ENCODE measurements at places on chromosomes 16 and 17. TPM values are rescaled to one million over a fixed set of nuclear protein-coding genes. Genes with fewer than 3 reads are reported as not detected.

GRCh38 chr17:9434642-9435057 lies 141.0 kb downstream of the STX8 start:
- no peak for DNase-seq

DNA sequence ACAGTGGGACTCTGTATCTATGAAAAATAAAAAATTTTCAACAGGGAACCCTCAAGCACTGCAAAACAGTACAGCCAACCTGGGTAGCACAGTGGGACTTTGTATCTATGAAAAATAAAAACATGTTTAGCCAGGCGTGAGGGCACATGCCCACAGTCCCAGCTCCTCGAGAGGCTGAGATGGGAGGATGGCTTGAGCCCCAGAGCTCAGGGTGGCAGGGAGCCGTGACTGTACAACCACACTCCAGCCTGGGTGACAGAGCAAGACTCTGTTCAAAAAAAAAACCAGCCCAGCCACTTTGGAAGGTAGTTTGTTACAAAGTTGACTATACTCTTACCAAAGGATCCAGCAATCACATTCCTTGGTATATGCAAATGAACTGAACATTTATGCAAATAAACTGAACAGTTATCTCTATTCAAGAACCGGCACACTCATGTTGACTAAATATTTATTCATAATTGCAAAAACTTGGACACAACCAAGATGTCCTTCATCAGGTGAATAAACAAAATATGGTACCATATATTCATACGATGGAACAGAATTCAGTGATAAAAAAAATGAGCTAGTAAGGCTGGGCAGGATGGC lies 5.2 kb downstream of the RPH3AL start:
- no peak for DNase-seq

DNA sequence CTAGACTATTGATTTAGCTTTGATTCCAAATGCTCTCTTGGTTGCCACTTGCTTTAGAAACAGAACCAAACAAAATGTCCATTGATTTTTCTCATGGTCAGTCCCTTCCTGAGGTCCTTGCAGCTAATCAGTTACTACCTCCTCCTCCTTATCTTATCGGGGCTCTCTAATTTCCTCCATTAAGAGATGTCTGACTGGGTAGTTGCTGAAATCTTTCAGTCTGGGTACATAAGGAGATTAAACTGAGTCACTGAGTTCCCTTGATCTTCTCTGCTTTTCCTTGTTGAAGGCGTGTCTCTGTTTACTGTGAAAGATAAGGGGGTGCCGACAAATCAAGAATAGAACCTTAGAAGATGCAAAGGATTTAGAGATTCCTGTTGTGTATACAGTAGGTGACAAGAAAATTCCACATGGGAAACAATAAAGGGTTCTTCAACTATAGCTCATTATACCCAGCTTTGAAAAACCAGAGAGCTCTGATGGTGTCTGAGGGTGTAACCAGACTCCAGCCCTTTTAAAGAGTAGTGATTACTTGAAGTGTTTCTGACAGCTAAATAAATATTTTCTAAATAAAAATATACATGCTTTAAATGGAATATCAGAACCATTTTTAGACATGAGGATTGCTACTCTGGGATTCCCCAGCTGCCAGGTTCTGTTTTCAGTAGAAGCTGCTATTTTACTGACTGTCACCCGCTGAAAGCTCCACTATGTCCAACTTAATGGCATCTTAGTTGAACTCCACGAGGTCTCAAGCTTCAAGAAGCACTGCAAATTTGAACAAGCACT lies 791.3 kb upstream of the SOX9 start:
- DNase-seq, result no peak

- DNase-seq, result no peak
These were observed 3.3 kb downstream of the GALNS start for GRCh38 chr16:88853325-88853941.

GRCh38 chr16:73545290-73545689 lies 497.4 kb upstream of the ZFHX3 start:
- no peak for DNase-seq

- no peak for DNase-seq
These were observed 35.8 kb downstream of the AMFR start for GRCh38 chr16:56389554-56389953.

GRCh38 chr17:78879635-78880186 lies 23.3 kb downstream of the CEP295NL start:
- peak; percentile 53 for DNase-seq

GRCh38 chr16:85048921-85049562 lies 21.4 kb downstream of the KIAA0513 start:
- no peak for DNase-seq

- peak; percentile 12 for DNase-seq
These were observed 44.9 kb downstream of the OTOA start for GRCh38 chr16:21708533-21709115.

- DNase-seq, result no peak
These were observed 9.2 kb downstream of the FSCN2 start for GRCh38 chr17:81537343-81537855.

GRCh38 chr17:64507413-64507782 lies 621 bp downstream of the CEP95 start:
- no peak for DNase-seq

GRCh38 chr16:26724189-26724588 lies 342.5 kb upstream of the C16orf82 start:
- DNase-seq, result no peak

DNA sequence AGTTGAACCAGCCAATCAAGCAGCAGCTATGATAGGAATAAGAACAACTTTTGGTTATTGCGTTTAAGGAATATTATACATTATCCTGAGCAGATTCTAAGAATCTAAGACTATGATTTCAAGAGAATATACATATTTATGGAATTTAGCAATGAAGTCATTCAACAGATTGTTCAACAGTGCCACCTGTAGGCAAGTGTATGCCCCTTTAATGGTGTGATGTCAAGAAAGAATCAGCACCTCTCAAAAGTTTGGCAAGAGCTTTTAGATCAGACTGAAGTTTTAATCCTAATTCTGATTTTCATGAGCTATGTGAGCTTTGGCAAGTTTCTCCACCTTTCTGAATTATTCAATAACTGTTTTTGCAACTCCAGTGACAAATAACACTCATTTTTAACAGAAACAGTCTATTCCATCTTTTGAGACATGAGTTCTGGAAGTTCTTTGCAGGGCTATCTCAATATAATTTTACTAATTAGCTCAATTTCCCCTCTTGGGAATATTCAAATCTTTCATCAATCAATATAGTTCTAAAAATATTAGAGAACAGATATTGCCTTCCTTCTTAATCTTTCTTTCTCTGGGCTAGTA lies 474.3 kb upstream of the TOM1L1 start:
- no peak for DNase-seq

DNA sequence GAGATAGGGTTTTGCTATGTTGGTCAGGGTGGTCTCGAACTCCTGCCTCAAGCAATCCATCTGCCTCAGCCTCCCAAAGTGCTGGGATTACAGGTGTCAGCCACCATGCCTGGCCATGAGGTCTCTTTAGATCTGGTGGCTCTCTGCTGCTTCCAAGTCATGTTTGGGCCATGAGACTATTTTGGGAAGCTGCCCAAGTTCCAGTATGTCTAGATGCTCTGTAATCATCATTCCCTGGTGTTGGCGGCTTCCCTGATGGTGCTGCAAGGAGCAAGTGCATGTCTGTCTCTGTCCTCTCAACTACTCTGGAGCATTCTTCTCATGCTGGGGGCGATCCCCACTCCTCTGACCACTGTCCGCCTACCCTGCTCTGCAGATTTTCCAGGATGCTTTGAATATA lies 6.4 kb upstream of the ODF4 start:
- DNase-seq, result no peak

GRCh38 chr17:77824780-77825280 lies 133.7 kb upstream of the TNRC6C start:
- DNase-seq, result no peak

DNA sequence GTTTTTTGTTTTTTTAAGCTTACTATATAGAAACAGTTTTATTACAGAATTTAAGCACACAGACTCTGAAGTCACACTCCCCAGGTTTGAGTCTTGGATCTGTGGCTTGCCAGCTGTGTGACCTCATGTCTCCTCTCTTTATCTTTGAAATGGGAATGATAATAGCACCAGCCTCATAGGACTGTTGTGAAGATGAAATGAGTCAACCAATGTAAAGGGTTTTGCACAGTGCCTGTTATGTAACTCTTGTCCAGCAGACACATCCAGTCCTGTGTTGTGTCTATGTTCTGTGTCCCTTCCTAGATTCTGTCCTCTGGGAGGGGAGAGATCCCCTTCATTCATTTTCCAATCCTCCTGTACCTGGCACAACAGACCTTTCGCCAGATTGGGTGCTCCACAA lies 3.1 kb upstream of the CPD start:
- DNase-seq, result no peak

- no peak for DNase-seq
These were observed 473.3 kb upstream of the PSMD7 start for GRCh38 chr16:73823205-73823849.

DNA sequence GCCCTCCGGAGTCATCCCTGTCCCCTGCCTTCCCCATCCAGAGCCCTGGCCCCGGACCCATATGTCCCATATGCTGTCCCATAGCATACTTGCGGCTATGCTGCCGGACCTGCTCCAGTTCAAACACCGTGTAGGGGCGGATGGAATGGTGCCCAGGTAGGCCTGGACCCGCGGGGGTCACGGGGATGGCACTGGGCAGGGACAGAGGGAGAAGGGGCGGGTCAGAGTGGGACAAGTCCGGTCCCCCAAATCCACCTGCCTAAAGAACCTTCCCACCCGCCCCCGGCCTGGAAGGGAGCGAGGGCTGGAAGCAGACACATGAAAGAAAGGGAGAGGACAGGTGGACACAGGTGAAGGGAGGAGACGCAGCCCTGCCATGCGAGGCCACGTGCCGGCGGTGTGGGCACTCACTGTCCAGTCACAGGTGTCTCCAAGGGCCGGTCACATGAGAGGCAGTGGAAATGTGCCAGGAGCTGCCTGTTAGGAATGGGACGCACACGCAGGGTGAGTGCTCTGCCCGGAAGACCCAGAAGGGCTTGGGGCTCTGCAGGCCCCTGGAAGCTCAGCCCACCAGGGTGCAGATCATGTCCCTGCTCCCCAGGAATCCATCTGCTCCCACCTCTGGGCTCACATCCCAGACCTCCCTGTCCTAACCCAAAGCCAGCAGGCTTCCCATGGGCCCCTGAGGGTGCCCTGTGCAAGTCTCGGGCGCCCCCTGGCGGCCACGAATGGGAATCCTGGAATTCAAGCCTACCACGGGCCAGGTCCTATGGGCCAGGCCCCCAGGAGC lies 14.0 kb downstream of the UBALD2 start:
- peak; percentile 32 for DNase-seq

DNA sequence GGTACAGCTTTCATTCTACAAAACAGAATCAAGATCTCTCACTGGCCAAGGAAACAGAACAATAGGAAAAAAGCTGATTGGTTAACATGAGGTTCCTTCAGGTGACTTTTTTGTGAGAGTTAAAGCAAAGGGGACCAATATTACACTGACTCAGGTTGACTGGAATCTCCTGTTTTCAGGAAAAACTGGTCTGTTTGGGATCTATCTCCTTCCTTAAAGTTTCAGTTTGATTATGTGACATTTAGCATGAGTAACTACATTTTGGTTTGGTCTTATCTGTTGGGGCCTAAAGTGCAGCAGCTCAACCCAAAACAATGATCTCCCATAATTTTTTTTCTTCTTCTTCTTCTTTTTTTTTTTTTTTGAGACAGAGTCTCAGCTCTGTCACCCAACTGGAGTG lies 9.7 kb downstream of the NUPR1 start:
- no peak for DNase-seq

GRCh38 chr17:2057760-2058585 lies 3.1 kb downstream of the HIC1 start:
- no peak for DNase-seq

- no peak for DNase-seq
These were observed 100.0 kb downstream of the WWOX start for GRCh38 chr16:78199325-78200022.

DNA sequence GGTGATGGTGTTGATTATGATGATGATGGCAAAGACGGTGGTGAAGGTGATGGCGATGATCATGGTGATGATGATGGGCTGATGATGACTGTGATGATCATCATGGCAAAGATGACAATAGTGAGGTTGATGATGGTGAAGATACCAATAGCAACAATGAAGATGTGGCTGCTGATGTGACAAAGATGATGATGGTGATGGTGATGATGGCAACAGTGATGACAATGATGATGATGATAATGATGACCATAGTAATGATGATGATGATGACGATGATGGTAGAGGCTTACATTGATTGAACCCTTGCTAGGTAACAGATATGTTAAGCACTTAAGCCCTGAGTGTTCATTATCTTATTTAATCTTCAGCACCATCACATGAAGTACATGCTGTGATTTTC lies 363.8 kb upstream of the HSBP1 start:
- DNase-seq, result no peak

GRCh38 chr16:81522108-81522701 lies 77.6 kb downstream of the CMIP start:
- DNase-seq, result no peak

DNA sequence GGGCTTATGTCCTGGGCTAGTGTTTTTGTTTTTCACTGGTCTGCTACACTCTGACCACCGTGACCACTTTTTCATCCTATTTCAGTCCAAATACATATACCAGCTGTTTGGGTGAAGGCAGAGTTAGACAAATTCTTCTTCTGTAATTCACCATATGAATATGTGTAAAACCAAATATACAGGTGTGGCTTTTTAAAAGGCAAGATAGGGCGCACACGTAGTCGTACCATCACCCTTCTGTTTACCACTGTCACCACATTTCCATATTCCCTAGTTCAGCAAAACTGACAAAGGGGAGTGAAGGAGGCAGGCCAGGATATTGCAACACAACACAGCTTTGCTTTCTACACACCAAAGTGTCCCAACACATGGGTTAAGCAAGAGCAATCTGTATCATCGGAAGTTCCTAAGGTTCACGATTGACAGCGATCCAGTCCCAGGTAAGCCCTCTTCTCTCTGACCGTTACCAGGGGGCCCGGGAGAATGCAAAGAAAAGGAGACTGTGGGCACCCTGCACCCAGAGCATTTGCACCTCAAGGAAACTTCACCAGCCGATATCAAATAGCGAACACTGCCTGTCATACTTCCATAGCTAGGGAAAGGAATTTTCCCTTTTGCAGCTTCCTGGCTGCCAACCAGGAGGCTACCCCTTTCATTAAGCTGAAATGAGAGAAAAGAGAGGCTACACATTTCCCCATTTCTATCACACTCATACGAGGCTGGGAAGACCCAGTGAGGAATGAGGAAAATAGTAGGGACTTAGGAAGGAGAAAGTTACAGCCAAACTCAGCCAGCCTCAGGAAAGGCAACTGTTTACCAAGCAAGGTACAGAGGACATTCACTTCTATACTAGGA lies 23.1 kb downstream of the CREBBP start:
- no peak for DNase-seq

The TLCD3B gene
- total RNA-seq, result not detected

The KRT9 gene
- total RNA-seq, result not detected

The PKD1 gene
- total RNA-seq, result 85.6 TPM

The KRT33A gene
- not detected for total RNA-seq

The METRN gene
- 161 TPM for total RNA-seq

The ACSM5 gene
- not detected for total RNA-seq

The ALOX12B gene
- total RNA-seq, result 0.08 TPM

The CD19 gene
- not detected for total RNA-seq

All from kidney epithelial cell (primary cell).